A172 (cell line): ENCODE measurements at places on chromosomes 1 and 21. TPM values are rescaled to one million over a fixed set of nuclear protein-coding genes. Genes with fewer than 3 reads are reported as not detected.

GRCh38 chr1:197910120-197910991 lies 6.8 kb upstream of the LHX9 start:
- DNase-seq, result no peak

The DRAM2 gene
- 44.3 and 61.1 TPM in 2 replicates for total RNA-seq

- no peak for DNase-seq
Observed at GRCh38 chr21:46357335-46357604, 33.3 kb downstream of the PCNT start.

The LCE2C gene
- not detected in 2 replicates for total RNA-seq

The PRKAA2 gene
- total RNA-seq, result 4.0 and 4.8 TPM in 2 replicates

- DNase-seq, result no peak
Observed at GRCh38 chr21:29403922-29404538, 105.3 kb downstream of the BACH1 start.

The PCP4 gene
- total RNA-seq, result 0.67 TPM in 1 of 2 replicates, not detected in the other

- no peak for DNase-seq
Observed at GRCh38 chr1:164842870-164843269, 283.9 kb downstream of the PBX1 start.

The NR0B2 gene
- total RNA-seq, result not detected in 2 replicates

GRCh38 chr21:44980562-44981489 lies 41.0 kb downstream of the SLX9 start:
- DNase-seq, result no peak

DNA sequence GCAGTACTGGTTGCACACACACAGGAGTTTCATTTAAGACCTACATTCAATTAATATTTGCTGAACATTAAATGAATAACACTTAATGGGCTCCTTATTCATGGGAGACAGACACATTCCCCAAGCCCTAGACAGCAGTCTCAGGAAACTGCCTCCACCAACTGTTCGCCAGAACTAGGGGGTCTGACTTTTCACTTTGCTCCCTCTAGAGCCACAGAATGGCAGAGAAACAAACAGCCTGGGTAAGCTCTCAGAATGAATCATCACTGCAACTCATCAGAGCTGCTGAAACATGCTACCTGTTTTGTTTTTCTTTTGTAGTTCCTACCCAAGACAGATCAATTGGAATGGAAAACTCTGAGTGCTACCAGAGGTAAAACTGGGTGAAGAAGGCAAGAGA lies 31.7 kb downstream of the ELK4 start:
- DNase-seq, result peak; percentile 62

- no peak for DNase-seq
Observed at GRCh38 chr1:3530086-3530925, 75.8 kb downstream of the ARHGEF16 start.

- DNase-seq, result no peak
Observed at GRCh38 chr1:165281207-165281901, 75.2 kb downstream of the LMX1A start.

- DNase-seq, result peak; percentile 25
Observed at GRCh38 chr21:20720623-20721022, 277.6 kb upstream of the NCAM2 start.

GRCh38 chr1:15027515-15027986 lies 126.0 kb upstream of the TMEM51 start:
- peak; percentile 52 for DNase-seq

DNA sequence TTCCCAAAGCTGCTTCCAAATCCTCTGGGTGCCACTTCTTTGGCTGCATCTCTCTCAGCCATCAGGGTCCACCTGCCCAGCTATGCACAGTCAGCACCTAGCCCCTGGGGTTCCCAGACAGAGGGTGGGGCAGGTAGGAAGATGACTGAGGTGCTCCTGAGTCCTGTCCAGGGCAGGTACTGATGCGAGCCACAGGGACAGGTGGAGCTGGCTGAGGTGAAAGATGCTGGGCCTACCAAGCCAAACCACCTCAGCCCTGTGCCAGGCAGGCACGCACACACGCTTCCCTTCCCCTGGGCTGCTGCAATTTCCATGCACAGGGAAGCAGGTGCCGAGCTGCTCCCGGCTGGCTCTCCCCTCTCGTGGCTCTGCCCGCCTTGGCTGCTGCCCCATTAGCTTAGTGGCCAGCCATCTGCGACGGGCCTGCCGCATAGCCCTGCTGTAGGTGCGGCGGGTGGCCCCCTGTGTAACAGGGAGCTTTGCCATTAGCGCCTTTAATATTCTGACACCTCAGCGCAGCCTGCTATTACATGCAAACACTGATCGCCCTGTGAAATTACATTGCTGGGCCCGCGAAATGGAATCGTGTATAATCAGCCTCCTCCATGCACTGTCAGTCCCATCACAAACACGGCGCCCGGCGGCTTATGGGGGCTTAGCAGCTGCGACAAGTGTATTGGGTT lies 38.9 kb downstream of the DMAP1 start:
- DNase-seq, result no peak

The DOP1B gene
- total RNA-seq, result 14.9 and 16.4 TPM in 2 replicates

The L1TD1 gene
- not detected in 2 replicates for total RNA-seq

DNA sequence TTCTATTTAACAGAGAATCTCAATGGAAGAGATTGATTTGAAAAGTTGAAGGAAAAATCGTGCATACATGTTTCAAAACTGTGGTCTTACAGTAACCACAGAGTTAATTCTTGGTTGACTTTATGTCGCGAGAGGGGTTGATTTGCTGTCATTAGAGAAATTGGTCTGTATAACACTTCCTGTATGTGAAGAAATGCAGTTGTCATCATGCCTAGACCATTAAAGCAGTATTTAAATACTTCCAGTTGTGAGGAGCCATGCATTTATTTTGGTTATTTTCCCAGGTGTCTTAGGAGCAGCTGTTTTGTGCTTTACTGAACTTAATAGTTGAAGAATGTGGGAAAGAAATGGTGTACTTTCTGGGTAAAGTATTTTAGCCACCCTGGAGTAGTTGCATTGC lies 76.2 kb downstream of the NFIA start:
- DNase-seq, result no peak

DNA sequence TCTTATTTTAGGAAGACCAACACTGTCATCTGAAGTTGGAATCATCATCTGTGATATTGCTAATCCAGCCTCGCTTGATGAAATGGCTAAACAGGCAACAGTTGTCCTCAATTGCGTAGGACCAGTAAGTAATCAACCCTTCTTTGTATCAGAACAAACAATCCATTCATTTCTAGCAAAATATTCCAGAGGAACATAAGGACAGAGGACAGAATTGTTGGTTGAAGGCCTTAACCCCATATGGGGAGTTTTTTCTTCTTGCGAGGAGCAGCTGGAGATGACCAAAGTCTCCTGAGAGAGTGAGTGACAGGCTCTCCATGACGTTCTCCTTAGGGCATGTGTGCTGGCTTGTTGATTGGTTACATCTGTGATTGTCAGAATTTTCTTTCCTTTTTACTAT lies 2.7 kb downstream of the SCCPDH start:
- DNase-seq, result no peak

DNA sequence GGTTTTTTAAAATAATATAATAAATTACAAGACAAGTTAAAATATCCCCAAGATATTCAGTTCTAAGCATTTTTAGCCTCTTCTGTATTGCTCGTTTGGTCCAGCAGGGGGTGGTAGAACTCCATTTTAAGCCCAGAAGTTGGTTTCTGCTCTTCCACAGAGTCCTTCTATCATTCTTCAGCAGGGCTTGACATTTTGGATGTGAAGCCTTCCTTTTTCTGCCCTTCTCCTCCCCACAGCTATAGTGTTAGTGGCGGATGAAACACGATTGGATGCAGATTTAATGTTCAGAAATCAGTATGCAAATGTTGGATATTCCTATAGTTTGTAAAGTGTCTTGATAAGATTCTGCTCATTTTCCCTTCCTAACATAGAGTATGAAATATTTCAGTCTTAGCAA lies 1.4 kb downstream of the NCAM2 start:
- DNase-seq, result peak; percentile 18

DNA sequence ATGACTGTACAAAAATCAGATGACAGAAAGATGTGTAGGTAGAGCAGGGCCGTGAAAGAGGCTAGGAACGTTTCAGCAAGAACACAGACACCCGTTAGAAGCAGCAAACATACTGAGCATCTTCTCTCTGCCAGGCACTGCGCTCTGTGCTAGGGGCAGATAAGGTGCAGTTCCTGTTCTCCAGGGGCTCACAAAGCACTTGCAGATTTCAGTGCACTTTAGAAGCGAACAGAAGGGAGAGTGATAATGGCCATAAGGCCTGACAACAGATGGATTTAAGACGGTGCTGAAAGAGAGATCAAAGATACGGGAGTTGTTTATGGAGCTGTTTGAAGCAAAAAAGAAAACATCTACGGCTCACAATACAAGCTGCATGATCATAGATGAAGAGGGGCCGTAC lies 200.3 kb upstream of the FOXD3 start:
- no peak for DNase-seq

GRCh38 chr1:216095400-216095799 lies 327.8 kb downstream of the USH2A start:
- peak; percentile 26 for DNase-seq

The AADACL3 gene
- total RNA-seq, result not detected in 2 replicates

- no peak for DNase-seq
Observed at GRCh38 chr1:71104417-71104816, 23.6 kb upstream of the ZRANB2 start.

The CD84 gene
- total RNA-seq, result not detected in 2 replicates

GRCh38 chr1:2132222-2133038 lies 62.1 kb downstream of the FAAP20 start:
- peak; percentile 31 for DNase-seq

GRCh38 chr1:203144661-203145060 lies 17.1 kb downstream of the ADORA1 start:
- peak; percentile 58 for DNase-seq

DNA sequence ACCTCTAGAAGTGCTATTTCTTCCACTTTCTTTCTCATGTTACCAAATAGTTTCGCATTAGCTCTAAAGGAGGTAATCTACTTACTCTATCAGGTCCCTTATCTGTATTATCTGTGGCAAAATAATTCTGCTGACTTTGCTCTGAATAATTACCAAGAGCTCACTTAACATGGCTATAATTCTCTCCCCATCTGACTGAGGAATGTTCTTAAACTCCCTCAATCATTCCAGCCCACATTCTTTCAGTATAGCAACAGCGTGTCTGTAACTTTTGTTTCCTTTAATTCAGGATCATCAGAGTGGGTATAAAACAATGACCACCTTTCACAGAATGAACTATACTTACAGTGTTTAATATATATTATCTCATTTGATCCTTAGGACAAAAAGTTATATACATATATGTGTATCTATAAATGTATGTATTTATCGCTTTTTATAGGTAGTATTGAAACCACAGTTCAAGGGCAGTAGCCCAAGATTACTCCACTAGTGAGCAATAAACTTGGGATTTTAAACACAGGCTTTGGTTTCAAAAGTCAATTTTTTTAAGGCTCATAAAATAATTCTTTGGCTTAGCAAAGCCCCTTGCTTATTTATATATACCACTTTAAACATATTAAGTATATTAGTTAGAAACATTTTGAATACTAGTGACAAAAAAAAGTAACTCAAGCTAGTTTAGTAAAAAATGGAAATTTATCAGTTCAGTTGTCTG lies 36.1 kb upstream of the ST6GALNAC3 start:
- DNase-seq, result peak; percentile 35
